ENCODE measurements at places on chromosomes 12 and 14.

GRCh38 chr12:113211160-113211559, 10.1 kb upstream of the TPCN1 start:
- DNase-seq = no peak

- DNase-seq = no peak
Measured at GRCh38 chr12:106120519-106121105, 18.1 kb downstream of the NUAK1 start.

GRCh38 chr14:102784892-102785594, 7.8 kb downstream of the TRAF3 start:
- DNase-seq = no peak

GRCh38 chr14:74176400-74176793, 62.9 kb upstream of the VSX2 start:
- DNase-seq = no peak

DNA sequence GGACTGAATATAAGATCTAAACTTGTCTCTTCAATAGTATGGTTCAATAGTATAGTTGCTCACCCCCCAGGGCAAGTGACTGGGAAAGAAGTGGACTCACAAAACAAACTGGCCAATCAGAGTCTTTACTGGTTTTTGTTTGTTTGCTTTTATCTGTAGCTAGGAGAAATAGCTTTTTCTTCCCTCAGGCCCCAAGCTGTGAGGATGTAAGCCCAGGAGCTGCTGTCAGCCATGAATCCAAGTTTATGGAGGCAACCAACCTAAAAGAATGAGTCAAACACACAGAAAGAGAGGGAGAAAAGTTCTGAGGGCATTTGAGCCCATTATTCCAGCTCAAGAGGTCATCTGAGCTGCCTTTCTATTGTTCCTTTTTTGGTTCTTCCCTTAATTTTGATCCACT, 375.3 kb downstream of the BCAT1 start:
- no peak for DNase-seq

- DNase-seq = no peak
Measured at GRCh38 chr14:93720981-93721483, 67.3 kb downstream of the PRIMA1 start.

DNA sequence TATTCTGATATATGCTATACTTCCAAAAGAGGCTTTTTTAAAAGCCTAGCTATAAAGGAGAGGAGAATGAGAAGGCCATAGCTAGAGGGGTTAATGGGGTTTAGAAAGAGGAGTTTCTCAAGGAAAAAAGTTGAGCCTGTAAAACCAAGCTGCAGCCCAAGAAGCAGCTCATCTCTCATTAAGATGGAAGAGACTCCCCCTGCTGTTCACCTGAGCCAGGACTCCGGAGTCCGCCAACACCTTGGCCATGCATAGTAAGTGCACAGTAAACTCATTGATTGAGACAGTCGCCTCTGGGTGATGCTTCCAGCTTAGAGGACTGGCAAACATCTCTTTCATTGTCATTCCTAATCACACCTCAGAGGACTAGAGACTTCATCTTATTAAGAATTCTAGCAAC, 46.2 kb downstream of the ANO2 start:
- DNase-seq = no peak

- no peak for DNase-seq
Measured at GRCh38 chr12:112962561-112962960, 15.8 kb upstream of the OAS2 start.

GRCh38 chr14:61244009-61244408, 37.1 kb downstream of the TMEM30B start:
- DNase-seq = no peak

DNA sequence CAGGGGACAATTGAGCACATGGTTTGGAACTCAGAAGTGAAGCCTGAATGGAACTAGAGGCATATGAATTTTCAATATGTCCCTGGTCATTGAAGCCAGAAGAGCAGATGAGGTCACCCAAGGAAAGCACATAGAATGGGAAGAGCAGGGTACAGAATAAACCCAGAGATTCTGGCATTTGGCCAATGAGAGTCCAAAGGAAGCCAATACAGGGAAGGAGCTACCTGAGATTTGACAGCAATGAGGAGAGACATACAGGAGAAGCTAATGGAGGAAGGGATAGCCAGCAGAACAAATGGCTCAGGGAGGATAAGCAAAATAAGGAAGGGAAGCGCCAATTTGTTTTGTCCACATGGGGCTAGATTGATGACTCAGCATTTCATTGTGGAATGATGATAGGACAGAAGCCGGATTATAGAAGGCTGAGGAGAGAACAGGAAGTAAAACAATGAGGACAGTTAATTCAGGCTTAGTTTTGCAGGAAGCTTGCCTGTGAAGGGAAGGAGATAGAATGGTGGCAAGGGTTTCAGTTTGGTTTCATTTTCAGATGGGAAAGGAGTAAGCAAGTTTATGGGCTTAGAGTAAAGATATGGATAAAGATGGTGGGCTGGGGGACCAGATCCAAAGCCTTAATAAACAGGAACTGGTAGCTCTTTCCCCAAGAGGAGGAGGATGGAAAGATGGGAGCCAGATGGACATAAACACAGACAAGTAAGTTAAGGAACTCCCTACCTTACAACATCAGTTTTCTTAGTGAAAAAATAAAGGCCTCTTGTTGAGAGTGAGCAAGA, 3.2 kb upstream of the SPTSSA start:
- peak; percentile 26 for DNase-seq

GRCh38 chr14:69267492-69267891, 7.5 kb downstream of the GALNT16 start:
- DNase-seq = no peak

- DNase-seq = no peak
Measured at GRCh38 chr14:50977863-50978528, 33.7 kb upstream of the PYGL start.

GRCh38 chr12:77998236-77998786, 167.6 kb downstream of the NAV3 start:
- DNase-seq = no peak

- no peak for DNase-seq
Measured at GRCh38 chr12:26114720-26115401, 10.0 kb downstream of the BHLHE41 start.

DNA sequence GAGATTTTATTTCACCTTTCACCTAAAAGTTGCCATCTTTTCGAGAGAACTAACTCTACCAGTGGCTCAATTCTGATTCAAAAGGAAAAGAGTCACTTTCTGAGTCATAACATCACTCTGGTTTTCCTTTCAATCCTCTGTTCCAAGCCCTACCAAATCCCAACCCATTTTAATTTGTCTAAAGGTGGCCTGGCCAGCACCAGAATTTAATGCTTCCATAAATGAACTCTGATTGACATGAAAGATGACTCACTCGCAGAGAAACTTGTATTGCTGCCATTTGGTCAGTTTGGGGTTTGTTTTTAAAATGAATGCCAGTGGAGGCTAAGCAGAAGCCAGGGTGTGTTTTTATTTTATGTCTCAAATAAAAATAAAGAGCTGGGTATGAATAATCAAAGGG, 117.4 kb upstream of the SOX5 start:
- DNase-seq = no peak

- DNase-seq = no peak
Measured at GRCh38 chr12:19506497-19506896, 67.2 kb downstream of the AEBP2 start.

GRCh38 chr12:131345521-131346436, 365.1 kb upstream of the SFSWAP start:
- no peak for DNase-seq

DNA sequence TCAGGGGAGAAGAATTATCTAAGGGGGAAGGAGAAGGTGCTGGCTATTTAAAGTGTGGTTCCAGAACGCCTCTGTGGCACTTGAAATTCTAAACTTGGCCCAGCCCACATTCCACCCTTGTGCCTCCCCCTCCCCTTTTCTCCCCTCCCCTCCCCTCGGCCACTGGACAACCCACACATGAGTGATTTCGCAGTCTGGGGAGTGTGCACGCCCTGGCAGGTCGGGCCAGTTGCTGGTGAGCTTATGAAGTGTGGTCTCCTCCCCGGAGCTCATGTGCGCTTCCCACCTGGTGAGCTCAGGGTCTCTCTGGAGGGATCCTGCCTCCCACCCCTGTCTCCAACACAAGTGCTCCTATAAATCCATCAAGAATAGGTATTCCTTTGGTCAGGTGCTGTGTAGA, at the start of gene SLC6A13:
TSS of gene SLC6A13 (minus strand) at position 20 of the 400 bp plus-strand sequence. CDS start 2,784 bp downstream, outside the sequence.
- no peak for DNase-seq

DNA sequence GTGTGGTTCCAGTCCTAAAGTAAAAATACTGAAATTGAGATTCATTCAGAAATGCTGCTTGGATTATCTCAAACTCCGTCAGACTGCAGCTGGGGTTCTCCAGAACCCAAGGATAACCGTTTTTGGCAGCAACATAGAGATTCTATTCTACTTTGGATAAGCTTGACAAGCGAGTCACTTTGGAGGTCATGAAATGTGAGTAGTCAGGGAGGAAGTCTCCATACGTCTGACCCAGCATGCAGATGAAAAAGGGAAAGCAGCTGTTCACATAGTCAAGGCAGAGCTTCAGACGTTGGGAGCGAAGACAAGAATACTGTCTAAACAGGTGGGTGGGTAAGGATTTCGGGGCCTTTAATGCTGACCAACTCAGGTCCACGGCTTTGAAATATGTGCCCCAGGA, 14.9 kb upstream of the HSP90B1 start:
- no peak for DNase-seq

GRCh38 chr14:71155743-71156142, 248.5 kb downstream of the PCNX1 start:
- DNase-seq = no peak

DNA sequence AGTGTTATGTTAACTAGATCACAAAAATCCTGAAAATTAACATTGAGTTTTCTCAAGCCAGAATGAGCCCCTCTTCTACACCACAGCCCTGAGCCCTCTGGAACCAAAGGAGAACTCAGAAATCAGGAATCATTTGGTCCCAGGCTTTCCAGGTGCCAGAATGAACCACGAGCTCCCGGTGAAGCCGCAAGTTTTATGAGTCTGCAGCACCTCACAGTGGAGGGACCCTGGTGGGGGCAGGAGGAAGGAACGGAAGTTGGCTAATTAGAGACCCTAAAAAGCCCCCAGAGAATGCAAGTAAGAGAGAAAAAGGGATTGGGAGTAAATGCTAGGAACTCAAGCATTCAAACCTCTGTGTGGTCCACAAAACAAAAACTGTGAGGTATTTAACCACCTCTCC, 52.9 kb upstream of the BCL2L14 start:
- no peak for DNase-seq

- DNase-seq = no peak
Measured at GRCh38 chr12:114954511-114955055, 270.6 kb upstream of the TBX3 start.

DNA sequence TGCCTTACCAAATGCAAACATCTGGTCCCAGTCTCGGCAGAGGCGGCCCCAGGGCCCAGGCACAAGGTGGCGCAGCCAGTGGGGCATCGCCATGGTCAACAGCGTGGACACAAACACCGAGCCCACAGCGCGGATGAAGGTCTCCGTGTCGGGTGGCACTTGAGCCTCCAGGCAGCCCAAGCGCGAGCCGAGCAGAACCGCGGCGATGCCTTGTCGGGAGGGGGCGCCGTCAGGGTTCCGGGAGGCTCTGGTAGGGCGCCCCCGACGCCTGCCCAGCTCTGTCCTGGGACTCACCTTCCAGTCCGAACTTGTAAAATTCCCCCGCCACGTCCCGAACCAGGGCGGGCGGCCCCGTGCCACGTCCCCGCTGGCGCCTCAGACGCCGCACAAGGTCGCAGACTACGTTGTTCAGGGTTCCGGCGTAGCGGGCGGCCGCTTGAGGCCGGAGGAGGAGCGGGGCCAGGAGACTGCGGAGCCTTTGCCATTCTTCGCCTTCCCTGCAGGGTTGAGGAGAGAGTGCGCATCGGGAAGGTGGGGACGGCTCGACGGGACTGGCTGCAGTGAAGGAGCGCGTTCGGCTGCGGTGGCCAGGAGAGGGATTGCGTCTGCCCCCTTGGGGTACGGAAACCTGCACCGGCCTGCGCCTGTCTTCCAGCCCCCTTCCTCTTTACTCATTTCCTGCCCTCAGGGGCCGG, 1.7 kb downstream of the CYP27B1 start:
- no peak for DNase-seq

DNA sequence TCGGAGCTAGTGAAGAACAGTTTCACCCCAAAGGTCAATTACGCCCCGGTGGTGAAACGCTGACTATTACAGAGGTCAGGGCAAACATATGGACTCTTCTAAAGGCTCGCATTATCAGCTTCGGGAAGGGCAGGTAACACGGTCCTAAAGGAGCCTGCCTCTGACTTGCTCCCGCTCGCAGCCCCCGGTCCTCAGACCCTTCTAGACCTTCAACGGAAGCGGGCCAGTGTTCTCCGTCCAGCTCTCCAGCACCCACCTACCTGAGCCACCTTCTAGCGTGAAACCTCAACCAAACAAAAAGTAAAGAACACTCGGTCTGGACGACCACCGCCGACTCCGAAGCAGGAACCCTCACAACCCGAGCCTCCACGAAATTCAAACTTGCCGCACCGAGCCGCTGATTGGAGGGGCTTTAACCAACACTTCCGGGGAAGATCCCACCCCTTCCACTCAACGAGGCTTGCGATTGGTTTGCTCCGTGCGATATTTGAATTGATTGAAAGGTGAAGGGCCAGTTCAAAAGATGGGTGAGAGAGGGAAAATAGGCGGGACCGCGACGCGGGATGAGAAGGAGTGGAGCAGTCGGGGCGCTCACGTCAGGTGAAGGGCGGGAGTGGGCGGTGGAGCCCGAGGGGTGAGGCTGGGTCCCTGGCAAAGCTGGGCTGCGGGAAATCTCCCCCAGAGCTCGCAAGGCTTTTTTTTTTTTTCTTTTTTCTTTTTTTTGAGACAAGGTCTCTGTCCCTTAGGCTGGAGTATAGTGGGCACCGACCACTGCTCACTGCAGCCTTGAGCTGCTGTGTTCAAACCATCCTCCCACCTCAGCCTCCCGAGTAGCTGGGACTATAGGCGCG, at the start of gene DLGAP5:
TSS of gene DLGAP5 (minus strand) at position 383 of the 851 bp plus-strand sequence. CDS start 2,406 bp downstream, outside the sequence.
- peak; percentile 91 for DNase-seq

- DNase-seq = no peak
Measured at GRCh38 chr12:14238221-14238792, 127.2 kb upstream of the ATF7IP start.

DNA sequence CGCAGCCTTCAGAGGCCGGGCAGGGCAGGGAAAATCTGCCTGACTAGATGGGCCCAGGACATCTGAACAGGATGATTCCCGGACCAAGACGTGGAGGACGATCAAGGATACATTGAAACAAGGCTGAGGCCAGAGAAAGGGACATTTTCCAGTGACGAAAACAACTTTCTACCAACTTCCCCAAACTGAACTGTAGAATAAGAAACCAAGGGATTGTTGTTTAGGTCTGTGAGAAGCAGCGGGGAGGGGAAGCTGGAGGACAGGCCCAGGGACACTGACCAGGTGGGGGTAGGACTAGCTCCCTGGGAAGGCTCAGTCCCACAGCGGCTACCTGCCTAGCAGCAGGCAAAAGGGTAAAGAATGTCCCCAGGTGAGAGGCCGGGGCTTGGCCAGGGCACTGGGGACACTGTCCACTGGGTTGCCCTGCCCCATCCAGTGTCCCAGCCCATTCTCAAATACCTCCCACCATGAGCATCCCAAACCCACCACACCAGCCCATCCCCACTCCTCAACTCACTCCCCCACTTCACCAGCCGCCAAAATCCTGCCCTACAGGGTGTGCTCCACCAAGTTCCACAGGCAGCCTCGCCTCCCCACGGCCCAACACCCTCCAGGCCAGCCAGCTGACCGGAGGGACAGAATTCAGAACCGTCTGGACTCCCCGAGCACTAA, 995 bp downstream of the TNFRSF1A start:
- no peak for DNase-seq

- no peak for DNase-seq
Measured at GRCh38 chr14:20733684-20734429, 11.8 kb upstream of the EDDM3A start.

- DNase-seq = no peak
Measured at GRCh38 chr12:1655225-1655788, 26.3 kb downstream of the WNT5B start.

- DNase-seq = no peak
Measured at GRCh38 chr14:101873076-101873825, 91.1 kb upstream of the DYNC1H1 start.
